AG04449 (cell line): ENCODE measurements at places on chromosomes 3 and 15.

- DNase-seq: no peak
Observed at GRCh38 chr3:69143612-69144011, 21.2 kb upstream of the LMOD3 start.

- no peak for DNase-seq
Observed at GRCh38 chr3:123792473-123793201, 91.5 kb downstream of the MYLK start.

GRCh38 chr15:83809345-83809744 lies 155.4 kb downstream of the ADAMTSL3 start:
- DNase-seq: no peak

DNA sequence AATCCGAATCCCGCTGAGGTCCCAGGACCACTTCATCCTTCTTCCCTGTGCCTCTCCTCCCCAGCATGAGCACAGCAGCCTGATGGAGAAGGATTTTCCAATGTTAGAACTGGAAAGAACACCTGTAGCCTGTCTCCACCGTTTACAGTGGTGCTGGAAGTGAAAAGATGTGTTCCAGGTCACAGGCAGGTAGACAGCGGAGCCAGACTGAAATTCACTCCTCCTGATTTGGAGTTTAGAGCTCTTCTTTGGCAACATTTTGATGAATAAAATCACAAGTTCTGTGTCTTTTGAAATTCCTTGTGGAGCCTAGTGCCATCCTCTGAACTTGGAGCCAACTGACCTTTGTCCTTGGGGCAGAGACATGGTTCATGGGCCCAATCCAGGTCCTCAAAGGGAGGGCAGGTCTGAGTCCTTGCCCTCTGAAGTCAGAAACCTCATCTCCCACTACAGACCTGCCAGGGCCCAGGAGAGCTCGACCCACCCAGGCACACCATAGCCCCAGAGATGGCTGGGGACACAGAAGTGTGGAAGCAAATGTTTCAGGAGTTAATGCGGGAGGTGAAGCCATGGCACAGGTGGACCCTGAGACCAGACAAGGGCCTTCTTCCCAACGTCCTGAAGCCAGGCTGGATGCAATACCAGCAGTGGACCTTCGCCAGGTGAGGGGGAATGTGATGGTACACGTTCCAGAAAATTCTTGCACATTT lies at the start of gene RTP3:
Gene RTP3 (plus strand): TSS at position 421 of the 710 bp plus-strand sequence. CDS start 87 bp downstream, at position 508.
- DNase-seq: no peak

GRCh38 chr3:97510795-97511194 lies 253.8 kb upstream of the ARL6 start:
- DNase-seq: no peak

DNA sequence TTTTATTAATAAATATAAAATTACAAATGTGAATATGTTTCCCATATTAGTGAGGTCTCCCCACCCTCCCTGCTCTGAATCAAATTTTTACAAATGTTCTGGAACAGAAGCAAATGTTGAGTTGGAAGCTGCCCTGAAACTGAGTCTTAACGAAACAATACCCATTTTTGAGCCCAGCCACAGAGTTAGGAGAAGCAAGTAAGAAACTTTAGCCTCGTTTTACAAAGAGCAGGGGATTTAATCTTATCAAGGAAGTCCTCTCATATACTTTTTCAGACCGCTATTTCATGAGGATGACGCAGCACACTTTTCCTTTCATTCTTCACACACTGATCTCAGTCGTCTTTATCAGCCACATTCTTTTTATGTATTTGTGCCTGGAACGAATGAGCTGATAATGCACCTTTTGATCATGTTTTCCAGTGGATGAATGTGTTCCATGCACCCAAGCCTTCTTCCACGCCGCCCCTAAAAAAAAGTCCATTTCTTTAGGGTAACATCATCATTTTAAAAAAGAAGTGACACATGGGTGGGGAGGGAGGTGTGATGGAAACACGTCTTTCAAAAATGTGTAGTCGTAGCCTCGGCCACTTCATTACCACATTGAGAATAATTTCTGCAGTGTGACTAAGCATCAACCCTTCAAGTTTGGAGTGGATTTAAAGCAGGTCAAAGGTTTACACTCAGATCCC lies 48.1 kb downstream of the SETMAR start:
- no peak for DNase-seq

GRCh38 chr15:69701198-69701597 lies 248.6 kb downstream of the RPLP1 start:
- DNase-seq: no peak

- DNase-seq: no peak
Observed at GRCh38 chr15:67720556-67721175, 104.6 kb upstream of the SKOR1 start.

- DNase-seq: no peak
Observed at GRCh38 chr15:89186803-89187202, 34.6 kb downstream of the RLBP1 start.

DNA sequence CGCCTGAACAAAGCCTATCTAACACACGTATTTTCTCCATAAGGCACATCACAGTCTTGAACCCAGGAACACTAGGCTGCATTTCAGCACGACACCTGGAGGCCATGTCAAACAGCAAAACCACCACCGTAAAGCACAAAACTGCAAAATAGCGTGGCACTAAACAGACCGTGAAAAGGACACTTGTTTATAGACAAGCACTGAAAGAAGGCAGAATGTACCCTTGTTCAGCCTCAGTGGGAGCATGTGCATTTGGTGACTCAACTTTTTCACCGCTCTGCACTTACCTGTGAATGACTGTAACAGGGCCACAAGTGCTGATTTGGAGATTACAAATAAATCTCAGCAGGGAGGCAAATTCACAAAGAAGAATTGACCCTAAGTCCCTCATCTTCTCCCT lies 80.8 kb downstream of the ISG20 start:
- DNase-seq: no peak

GRCh38 chr15:63020759-63021430 lies 21.7 kb upstream of the TPM1 start:
- DNase-seq: no peak

GRCh38 chr15:58260205-58260724 lies 122.1 kb downstream of the AQP9 start:
- DNase-seq: no peak

GRCh38 chr3:54122324-54123002 lies at the start of gene CACNA2D3:
TSS of gene CACNA2D3 (plus strand) at chr3:54122552.
- DNase-seq: no peak

- no peak for DNase-seq
Observed at GRCh38 chr15:85723960-85724945, 70.5 kb downstream of the KLHL25 start.

GRCh38 chr3:174495311-174495710 lies 363.8 kb upstream of the NAALADL2 start:
- peak; percentile 14 for DNase-seq

DNA sequence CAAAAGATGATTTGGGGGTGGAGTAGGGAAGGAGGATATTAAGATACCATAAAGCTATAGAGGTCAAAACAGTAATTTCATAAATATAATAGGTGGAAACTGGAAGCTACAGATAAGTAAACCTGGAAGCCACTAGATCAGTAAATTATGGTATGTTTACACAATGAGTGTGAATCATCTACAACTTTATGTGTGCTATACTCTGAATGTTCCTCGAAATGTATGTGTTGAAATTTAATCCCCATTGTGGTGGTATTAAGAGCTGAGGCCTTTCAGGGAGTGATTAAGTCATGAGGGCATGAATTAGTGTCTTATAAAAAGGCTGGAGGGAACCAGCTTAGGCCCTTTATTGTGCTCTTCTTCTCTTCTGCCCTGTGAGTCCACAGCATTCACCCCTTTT lies 25.2 kb downstream of the EOMES start:
- no peak for DNase-seq

DNA sequence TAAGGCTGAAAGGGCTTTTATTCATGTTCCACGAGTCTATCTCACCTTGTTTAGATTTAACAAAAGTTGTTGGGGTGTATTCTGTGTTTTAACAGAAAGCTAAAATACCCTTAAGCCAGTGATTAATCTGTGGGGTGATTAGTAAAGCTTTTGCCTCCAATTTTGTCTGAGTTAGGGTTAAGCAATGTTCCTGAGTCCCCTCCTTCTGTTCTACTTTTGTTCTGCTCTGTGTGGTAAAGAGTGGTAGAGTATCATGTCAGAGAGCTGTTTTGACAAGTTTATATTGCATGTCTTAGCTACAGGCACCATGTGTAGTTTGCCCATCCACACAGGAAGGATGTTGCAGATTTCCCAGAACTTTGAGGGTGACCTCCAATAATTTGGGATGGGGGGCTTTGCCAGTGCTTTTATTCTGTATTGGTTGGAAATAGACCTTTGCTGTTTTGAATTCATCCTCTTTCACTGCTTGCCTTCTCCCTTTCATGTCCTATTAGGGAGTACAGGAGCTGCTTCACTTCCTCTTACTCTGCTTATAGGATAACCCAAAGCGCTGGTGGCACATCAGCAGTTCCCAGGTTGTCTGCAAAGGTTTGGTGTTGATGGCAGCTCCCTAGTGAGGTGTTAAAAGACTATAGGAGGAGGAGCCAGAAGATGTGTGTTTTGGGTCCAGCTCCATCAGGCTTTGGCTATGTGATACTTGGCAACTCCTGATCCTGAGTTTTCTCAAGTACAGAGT lies 7.4 kb downstream of the PDE8A start:
- no peak for DNase-seq

- no peak for DNase-seq
Observed at GRCh38 chr15:99185414-99186130, 63.8 kb downstream of the TTC23 start.

DNA sequence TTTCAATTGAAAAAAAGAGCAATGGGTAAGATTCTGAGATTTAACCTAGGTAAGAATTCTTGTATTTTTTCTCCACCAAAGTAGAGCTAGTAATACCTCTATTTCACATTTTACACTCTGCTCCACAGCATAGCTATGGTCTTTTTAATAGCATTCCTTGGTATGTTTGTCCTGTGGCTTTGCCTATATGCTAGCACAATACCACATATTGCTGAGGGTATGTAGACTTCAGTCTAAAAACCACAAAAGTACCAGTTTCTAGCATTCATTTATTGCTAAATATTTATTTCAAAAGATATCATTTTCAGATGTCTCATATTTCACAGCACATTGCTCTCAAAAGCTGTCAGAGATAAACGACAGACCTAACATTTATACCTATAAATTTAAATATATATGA lies 18.2 kb upstream of the EOGT start:
- no peak for DNase-seq

- DNase-seq: no peak
Observed at GRCh38 chr15:35979608-35980007, 433.6 kb upstream of the DPH6 start.

DNA sequence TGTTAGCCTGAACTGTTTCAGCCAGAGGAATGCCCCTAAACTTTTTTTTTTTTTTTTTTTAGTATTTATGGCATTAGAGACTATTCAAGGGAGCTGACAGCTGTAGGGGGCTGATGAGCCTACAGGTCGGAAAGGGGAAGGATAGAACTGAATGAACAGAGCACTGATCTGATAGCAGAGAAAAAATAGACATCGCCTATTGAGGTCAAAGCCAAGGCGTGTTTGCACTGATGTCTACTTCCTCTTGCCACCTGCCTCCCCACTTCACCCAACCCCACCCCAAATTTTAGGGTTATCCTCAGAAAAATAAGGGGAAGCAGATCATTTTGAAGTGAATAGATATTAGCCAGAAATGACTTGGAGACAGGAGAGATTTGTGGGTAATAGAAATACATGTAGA lies 3.0 kb upstream of the ZMAT3 start:
- DNase-seq: no peak

- DNase-seq: no peak
Observed at GRCh38 chr3:194838236-194838635, 152.6 kb downstream of the FAM43A start.

- peak; percentile 91 for DNase-seq
Observed at GRCh38 chr3:73547427-73548248, 77.1 kb downstream of the PDZRN3 start.

DNA sequence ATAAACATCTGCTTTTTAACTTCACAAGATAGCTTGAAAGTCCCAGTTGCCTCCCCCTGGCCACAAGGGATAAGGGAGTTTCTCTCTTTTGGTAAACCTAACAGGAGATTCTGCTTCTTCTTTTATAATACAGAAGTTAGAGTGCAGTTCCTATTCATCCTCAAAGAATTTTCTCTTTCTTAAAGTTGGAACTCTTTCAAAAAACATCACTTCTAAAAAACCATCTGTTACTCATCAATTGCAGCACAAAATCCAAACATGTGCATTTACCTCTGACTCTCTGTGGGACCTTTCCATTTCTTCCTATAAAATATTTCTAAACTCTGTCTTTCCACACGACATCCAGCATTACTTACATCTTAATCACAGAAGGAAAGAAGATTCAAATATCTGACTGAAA lies 5.1 kb downstream of the DPH6 start:
- peak; percentile 37 for DNase-seq

- no peak for DNase-seq
Observed at GRCh38 chr15:58622877-58623276, 126.6 kb downstream of the ADAM10 start.

DNA sequence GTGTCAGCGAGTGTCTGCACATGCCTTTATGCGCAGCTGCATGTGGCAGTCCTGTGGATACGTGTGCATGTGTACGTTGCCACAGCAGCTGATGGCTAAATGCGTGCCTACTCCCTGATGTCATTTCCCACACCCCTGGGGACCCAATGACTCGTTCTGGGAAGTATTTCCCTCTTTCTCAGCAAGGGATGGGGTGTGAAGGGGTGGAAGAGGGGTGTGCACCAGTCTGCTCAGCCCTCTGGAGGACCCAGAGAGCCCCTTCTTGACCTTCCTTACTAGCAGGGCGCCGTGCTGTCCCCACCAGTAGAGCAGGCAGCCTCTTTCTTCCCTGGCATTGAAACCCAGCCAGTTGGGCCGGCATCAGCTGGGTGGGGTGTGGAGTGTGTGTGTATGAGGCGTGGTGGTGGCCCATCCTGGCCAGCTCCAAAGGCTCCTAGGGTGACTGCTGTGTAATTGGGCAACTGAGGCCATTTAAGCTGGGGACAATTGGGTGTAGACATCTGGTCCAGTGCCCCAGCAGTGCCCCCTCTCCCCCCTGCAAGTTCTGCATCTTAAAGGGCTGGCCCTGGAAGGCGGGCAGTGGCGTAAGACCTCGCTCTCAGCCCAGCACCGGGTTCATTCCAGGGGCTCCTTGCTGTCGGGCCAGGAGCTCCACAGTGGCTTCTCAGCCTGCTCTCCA lies 19.2 kb downstream of the SNX33 start:
- peak; percentile 99 for DNase-seq

DNA sequence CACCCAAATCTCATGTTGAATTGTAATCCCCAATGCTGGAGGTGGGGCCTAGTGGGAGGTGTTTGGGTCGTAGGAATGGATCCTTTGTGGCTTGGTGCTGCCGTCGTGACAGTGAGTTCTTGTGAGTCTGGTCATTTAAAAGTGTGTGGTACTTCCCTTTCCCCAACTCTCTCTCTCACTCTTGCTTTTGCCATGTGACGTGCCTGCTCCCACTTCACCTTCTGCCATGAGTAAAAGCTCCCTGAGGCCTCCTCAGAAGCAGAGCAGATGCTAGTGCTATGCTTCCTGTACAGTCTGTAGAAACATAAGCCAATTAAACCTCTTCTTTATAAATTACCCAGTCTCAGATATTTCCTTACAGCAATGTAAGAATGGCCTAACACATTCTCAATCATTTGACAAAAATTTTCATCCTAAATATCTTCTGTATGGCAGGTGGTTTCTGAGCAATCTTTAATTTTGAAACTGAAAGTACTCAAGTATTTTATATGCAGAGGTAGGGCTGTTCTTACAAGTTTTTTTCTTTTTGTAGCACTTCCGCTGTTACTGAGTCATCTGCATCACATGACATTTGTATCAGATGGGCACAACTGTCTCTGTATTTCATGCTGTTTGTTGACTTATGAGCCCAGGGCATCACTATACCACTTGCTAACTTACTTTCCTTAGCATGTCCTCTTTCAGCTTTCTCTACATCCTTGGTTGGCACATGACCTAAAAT lies 8.8 kb downstream of the RPL39L start:
- no peak for DNase-seq
